ENCODE measurements at places on chromosomes 1 and 21.

DNA sequence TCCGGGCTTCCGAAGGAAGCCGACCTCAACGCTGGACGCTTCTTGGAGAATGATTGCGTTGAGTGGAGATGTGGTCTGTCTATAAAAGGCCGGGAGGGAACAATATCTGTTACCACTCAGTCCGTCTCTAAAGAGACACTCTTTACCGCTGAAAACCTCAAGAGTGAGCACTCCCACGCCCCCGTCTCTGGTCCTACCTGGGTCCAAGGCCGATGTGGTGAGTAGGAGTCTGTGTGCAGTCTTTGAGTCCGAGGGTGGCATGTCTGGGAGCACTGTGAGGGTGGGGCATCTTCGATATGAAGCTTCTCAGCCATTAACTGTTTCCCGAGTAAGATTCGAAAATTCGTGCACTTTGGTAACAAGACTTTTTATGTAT lies 576 bp downstream of the ZFP69 start:
- no peak for DNase-seq

- DNase-seq = no peak
Observed at GRCh38 chr1:172394141-172394751, 26.2 kb upstream of the C1orf105 start.

- DNase-seq = no peak
Observed at GRCh38 chr1:113040718-113041412, 32.1 kb upstream of the LRIG2 start.

- DNase-seq = no peak
Observed at GRCh38 chr1:34358636-34359035, 181.9 kb downstream of the C1orf94 start.

DNA sequence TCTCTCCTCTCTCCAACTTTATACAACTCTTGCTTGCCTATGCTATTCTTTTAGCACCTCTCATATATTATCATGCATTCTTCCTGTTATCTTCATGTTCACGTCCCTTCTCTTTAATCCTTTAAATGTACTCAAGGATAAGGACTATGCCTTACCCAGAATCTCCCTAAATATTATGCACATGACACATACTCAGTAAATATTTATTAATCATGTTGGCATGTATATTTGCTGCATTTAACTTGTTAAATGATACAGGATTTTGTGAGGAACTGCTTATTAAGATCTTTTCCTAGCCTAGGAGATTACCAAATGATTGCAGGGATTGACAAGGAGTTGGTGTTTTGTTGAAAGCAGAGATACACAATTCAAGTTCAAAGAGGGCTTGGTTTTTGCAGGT lies 109.4 kb downstream of the RGS2 start:
- DNase-seq = no peak

DNA sequence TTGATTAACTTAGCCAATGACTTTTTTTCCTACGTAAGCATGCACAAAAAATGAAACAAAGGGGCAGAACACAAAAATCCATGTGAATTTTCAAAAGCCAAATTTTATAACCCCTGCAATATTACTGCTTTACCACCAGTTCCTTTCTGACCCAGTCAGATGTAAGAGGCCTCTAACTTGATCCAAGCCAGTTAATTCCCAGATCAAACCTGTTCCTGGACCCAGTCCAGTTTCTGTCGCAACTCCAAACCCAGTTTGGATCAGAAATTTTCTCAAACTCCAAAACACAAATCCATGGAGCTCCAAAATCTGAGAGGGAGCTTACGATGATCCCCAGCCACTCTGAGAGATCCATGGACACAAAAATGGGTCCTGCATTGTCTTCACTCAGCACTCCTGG lies 7.8 kb upstream of the ZYG11A start:
- no peak for DNase-seq

DNA sequence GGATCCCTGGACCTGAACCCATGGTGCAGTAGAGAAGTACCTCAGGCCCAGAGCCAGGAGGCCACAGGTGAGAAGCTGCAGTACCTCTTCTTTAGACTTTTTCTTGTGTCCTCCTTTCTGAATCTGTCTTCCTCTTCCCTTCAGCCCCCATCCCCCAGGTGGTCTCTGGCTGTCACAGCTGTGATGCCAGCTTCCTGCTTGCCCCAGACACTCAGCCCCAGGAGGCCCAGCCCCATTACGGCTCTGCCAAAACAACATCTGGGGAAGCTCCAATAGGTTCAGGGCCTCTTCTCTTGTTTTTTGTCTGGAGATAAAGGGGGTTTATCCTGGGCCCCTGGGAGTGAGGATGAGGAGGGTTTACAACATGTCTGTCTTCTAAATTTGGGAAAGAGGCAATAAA lies 9.5 kb upstream of the BTG2 start:
- DNase-seq = no peak

GRCh38 chr21:45461806-45462341 lies 56.9 kb downstream of the COL18A1 start:
- DNase-seq = no peak

GRCh38 chr1:69535490-69535889 lies 32.2 kb upstream of the LRRC7 start:
- no peak for DNase-seq

DNA sequence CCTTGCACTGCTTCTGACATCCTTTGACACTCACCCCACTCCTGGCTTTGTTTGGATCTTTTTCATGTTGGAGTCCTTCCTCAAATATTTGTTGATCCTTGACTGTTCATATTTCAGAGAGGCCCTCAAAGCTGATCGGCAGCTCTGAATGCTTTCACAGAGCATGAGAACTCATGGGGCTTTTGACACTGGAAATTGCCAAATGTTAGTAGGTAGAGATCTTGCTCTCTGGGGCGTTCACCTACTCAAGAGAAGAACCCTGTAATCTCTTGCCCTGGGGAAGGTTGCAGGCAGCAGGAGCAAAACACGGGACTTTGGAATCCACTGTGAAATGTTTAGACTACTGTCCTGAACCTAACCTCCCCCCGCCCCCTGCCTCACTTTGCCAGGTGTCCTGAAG lies 67.4 kb upstream of the STUM start:
- no peak for DNase-seq

- no peak for DNase-seq
Observed at GRCh38 chr1:32242341-32242851, 4.6 kb upstream of the FAM167B start.

GRCh38 chr1:233543338-233544255 lies 70.3 kb upstream of the KCNK1 start:
- DNase-seq = no peak

DNA sequence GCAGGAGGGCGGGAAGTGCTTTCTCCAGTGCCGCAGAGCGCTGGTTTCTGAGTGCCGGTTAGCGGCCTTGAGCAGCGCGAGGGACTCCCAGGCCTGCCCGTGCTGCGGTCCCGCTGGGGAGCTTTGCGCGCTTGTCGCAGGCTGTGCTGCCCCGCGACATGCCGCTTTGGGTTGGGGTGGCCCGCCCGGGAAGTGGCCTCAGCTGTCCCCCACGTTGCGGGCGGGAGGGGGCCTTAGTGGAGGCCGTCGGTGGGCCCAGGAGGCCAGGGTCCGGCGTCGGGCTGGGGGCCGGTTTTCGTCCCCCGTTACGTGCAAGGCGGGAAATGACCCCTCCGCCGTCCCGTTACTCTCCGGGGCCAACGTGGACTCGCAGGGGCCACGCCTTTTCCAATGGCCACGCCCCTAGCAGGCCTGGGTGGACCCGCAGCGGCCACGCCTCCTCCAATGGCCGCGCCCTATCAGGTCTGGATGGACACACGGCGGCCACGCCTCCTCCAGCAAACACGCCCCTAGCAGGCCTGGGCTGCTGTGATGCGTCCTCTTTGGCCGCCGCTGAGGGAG lies 977 bp upstream of the C1orf174 start:
- DNase-seq = peak; percentile 44

DNA sequence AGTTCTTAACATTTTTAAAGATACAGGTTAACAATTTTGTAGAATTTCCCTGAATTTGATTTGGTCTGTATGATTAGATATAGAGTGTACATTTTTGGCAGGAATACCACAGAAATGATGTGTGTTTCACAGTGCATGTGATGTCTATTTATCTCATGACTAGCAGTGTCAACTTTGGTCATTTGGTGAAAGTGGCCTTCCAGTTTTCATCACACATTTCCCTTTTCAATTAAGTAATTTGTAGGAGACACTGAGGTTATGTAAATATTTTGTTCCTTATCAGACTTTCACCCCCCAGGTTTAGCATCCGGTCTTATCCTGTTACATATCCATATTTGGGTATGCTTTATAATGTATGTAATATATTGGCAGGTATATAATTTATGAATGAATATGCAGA lies 41.8 kb downstream of the MAP3K7CL start:
- no peak for DNase-seq

GRCh38 chr1:119324198-119324597 lies 44.4 kb upstream of the HAO2 start:
- no peak for DNase-seq

DNA sequence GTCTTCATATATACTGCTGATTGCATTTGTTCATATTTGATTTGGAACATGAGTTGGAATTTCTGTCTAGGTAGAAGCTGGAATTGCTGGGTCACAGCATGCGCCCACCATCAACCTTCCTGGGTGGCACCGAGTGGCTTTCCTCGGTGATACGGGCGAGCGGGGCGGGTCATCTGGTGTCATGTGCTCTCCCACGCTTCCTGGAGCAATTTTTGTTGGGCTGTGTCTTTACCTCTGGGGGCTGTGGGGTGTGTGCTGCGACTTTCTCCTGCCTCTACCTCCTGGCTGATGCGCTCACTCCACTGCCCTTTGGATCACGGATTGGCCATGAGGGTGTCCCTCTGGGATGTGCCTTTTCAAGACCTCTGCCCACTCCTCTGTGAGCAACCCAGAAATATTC lies 108.7 kb upstream of the COL6A1 start:
- DNase-seq = no peak

DNA sequence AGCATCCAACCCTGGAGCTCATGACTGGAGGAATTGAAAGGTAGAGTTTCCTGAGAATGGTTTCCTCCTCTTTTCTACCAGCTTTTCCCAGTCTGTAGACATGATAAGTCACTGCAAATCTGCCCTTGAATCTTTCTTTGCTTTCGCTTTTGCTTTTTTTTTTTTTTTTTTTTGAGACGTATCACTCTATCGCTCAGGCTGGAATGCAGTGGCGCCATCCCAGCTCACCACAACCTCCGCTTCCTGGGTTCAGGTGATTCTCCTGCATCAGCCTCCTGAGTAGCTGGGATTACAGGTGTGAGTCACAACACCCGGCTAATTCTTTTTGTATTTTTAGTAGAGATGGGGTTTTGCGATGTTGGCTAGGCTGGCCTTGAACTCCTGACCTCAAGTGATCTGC lies 1.7 kb upstream of the LCA5L start:
- no peak for DNase-seq

DNA sequence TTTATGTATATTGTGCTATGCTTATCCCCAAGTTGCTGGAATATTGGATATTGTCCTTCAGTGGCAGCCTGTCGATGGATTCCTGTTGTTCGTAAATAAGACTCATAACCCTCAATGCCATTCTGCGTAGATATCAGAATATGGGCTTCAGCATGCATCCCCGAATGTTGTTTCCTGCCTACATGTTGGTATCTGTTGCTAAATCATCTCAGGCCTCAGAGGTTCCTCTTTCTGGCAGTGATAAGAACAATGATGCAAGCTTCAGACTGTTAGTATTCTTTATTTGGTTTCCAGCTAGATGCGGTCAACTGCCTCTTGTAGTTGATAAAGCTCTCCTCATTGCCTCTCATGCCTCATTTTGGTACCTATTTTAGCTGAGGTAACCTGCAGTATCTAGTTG lies 2082.6 kb downstream of the MRPL39 start:
- no peak for DNase-seq

DNA sequence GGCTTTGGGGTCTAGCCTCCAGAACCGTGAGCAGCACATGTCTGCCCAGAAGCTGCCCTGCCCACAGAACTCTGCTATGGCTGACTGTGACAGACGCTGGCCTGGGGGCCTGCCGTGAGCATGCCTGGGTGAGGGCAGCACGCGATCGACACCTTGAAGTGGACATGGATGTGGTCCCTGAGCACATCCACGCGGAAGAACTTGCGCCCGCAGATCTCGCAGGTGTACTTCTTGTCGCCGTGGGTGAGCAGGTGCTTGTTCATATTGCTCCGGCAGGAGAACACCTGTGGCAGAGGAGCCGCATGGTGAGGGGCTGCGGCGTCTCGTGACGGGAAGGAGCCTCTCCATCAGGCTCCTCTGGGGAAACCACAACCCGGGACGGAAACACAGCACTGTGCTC lies 56.0 kb downstream of the PRDM15 start:
- no peak for DNase-seq

DNA sequence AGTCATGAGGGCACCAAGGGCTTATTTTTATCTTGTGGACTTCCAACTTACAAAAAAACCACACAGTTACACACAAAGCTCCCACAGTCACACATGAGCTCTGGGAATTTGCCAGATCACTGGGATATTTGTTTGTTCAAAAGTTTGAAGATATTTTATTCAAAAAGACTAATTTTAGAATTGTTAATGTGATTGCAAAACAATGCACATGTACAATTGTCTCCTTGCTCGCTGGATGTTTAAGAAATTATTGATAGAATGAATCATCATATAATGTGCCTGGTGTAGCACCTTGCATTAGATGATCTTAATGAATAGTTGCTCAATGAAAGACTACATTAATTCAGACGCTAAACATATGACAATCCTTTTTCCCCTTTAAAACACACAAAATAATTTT lies 570.3 kb downstream of the LMO4 start:
- DNase-seq = no peak

GRCh38 chr1:33018112-33018511 lies 18.6 kb downstream of the AK2 start:
- no peak for DNase-seq

- DNase-seq = no peak
Observed at GRCh38 chr1:151534662-151535278, 5.3 kb upstream of the TUFT1 start.

DNA sequence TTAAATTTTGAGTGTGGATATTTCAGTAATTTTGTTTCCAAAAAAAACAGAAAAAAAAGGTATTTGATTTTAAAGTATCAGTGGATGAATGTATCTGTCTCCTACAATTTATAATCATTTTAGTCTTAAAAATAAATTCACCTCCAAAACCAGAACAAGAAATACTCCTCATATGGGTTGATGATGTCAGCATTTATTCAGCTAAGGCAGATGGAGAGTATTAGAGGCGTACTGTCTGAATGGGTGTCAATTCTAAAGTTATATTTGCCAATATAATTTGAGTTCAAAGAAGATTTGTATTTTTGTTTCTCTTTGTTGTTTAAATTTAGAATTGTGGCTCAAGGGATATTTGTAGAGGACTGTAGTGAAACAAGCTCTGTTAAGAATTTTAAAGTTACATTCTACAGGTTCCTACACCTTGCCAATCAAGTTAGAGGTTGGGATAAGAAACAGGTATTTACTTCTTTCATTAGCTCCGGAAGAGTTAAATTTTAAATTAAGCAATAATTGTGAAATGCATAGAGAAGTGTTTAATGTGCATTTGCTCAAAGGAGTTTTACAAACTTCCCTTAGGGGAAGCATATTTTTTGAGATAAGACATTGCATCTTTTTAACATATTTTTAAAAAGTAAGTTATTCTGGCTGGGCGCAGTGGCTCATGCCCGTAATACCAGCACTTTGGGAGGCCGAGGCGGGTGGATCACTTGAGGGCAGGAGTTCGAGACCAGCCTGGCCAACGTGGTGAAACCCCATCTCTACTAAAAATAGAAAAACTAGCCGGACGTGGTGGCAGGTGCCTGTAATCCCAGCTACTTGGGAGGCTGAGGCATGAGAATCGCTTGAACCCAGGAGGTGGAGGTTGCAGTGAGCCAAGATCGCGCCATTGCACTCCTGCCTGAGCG lies 1.2 kb downstream of the PLA2G4A start:
- DNase-seq = no peak

GRCh38 chr1:159927849-159928431 lies 2.6 kb upstream of the TAGLN2 start:
- no peak for DNase-seq

GRCh38 chr21:31351438-31351837 lies 7.4 kb upstream of the TIAM1 start:
- no peak for DNase-seq

Measured in cerebellar nuclear complex (tissue), 1 donor.